ENCODE measurements at places on chromosomes 1 and 21.

- no peaks in the 10 kb centered on the region for H3K27me3 ChIP-seq
- no peak overlapping the region for H3K27ac ChIP-seq
- H3K4me3 ChIP-seq, result no peak overlapping the region
- H3K36me3 ChIP-seq, result no peaks in the 10 kb centered on the region
- peaks cover 26% of the 10 kb centered on the region for H3K4me1 ChIP-seq
Observed at GRCh38 chr1:185238447-185238846, 78.6 kb downstream of the IVNS1ABP start.

- no peak overlapping the region for H3K4me3 ChIP-seq
- H3K27me3 ChIP-seq, result no peaks in the 10 kb centered on the region
- no peak for DNase-seq
- peaks cover 18% of the 10 kb centered on the region for H3K4me1 ChIP-seq
- H3K27ac ChIP-seq, result peak overlapping the region; percentile 77
- peaks cover 5% of the 10 kb centered on the region for H3K36me3 ChIP-seq
Observed at GRCh38 chr1:86865973-86866637, 47.8 kb downstream of the SELENOF start.

GRCh38 chr1:12087797-12088314, 24.8 kb downstream of the TNFRSF8 start:
- DNase-seq, result peak; percentile 71
- peaks cover 29% of the 10 kb centered on the region for H3K36me3 ChIP-seq
- peak overlapping the region; percentile 95 for H3K27ac ChIP-seq
- no peaks in the 10 kb centered on the region for H3K27me3 ChIP-seq
- peaks cover 42% of the 10 kb centered on the region for H3K4me1 ChIP-seq
- H3K4me3 ChIP-seq, result peak overlapping the region; percentile 76

DNA sequence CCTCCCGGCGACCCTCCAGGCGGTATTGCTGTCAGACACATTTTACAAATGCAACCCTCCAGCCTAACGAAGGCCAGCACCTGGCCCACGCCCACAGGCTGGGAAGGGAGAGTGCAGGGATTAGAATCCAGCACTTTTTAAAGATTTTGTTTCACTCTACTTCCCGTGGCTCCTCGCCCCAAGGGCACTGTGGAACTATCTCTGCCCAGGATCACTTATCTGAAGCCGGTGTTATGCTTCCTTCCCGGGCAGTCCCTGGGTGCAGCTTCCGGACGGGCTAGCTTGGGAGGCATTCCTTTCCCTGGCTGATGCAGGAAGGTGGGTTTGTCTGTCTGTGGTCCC, 35.8 kb downstream of the CCN1 start:
- no peak overlapping the region for H3K27ac ChIP-seq
- DNase-seq, result no peak
- H3K27me3 ChIP-seq, result no peaks in the 10 kb centered on the region
- no peaks in the 10 kb centered on the region for H3K4me1 ChIP-seq
- peaks cover 12% of the 10 kb centered on the region for H3K36me3 ChIP-seq

DNA sequence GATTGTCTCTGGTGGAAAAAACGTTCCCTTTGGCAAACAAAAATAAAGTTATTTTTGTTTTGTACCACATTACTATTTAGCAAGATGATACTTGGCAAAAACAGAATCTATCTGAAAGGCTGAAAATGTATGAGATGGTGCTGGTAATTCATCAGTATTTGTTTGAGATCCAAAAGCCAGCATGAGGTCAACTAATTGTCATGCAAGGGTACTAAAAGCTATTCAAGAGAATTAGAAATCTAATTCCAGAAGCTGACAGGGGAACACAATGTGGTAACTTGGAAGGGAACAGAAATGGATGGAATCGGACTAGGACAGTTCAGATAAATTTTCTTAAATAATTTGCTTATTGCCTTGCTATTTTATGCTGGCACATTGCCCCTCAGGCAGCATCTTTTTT, 263.8 kb downstream of the KCNT2 start:
- H3K27ac ChIP-seq, result no peak overlapping the region
- no peaks in the 10 kb centered on the region for H3K36me3 ChIP-seq
- no peak overlapping the region for H3K4me3 ChIP-seq
- no peaks in the 10 kb centered on the region for H3K27me3 ChIP-seq

- peak; percentile 82 for DNase-seq
- no peak overlapping the region for H3K27ac ChIP-seq
- H3K36me3 ChIP-seq, result no peaks in the 10 kb centered on the region
- H3K27me3 ChIP-seq, result peaks cover 46% of the 10 kb centered on the region
Observed at GRCh38 chr1:9181176-9181906, 52.4 kb upstream of the GPR157 start.

DNA sequence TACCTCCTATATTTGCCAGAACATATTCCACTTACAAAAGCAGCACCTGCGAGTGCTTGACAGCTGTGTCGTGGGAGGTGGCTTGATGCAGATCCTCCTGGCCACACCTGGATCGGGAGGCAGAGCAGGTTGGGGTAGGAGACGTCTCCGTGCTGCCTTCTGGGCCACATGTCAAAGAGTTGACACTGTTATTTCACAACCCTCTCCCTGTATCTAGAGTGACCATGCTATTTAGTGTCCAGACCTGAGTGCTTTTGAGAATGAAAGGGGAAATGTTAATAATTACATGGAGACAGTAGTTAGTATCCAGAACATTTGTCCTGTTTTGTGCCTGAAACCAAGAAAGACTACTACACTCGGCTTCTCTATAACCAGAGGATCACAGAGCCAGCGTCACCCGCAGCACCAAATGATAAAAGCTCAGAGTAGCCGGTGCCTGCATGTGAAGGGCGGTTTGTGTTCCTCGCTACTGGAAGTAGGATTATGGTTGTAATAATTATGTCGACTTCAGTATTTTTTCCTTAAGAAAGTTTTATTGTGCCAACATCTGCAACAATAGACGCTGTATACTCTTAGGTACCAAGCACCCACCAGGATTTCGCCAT, 77.1 kb downstream of the GALNT2 start:
- H3K4me1 ChIP-seq, result peaks cover 72% of the 10 kb centered on the region
- no peak for DNase-seq

DNA sequence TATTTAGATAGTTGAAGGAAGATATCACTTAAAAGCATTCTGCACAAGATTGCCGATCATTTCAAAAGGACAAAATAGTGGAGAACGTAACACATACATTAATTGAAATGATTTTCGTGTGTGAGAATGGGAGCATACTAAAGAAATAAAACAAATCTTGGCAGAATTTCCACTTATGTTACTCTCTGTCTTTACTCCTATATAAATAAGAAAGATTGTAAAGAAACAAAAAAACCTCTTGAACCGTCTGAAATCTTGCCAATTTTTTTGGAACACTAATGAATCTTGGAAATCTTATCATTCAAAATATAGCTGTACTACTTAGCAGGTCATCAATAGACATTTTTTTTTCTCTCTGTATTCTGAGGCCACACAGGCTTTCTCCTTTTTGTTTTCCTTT, 528.8 kb upstream of the NCAM2 start:
- no peak overlapping the region for H3K4me3 ChIP-seq
- H3K36me3 ChIP-seq, result no peaks in the 10 kb centered on the region
- no peak for DNase-seq
- H3K27ac ChIP-seq, result no peak overlapping the region
- no peaks in the 10 kb centered on the region for H3K4me1 ChIP-seq
- no peaks in the 10 kb centered on the region for H3K27me3 ChIP-seq

GRCh38 chr1:47021070-47021469, 2.4 kb upstream of the CYP4X1 start:
- H3K27me3 ChIP-seq, result peaks cover 34% of the 10 kb centered on the region
- DNase-seq, result no peak
- H3K36me3 ChIP-seq, result no peaks in the 10 kb centered on the region
- H3K4me1 ChIP-seq, result no peaks in the 10 kb centered on the region
- no peak overlapping the region for H3K4me3 ChIP-seq

- DNase-seq, result no peak
- H3K4me1 ChIP-seq, result no peaks in the 10 kb centered on the region
- H3K4me3 ChIP-seq, result no peak overlapping the region
- H3K27me3 ChIP-seq, result no peaks in the 10 kb centered on the region
- no peak overlapping the region for H3K27ac ChIP-seq
- H3K36me3 ChIP-seq, result no peaks in the 10 kb centered on the region
Observed at GRCh38 chr1:23930270-23930669, 17.1 kb upstream of the CNR2 start.

GRCh38 chr1:32798679-32799416, 18.3 kb downstream of the YARS1 start:
- H3K4me3 ChIP-seq, result peak overlapping the region; percentile 75
- peak; percentile 46 for DNase-seq
- peaks cover 7% of the 10 kb centered on the region for H3K36me3 ChIP-seq
- H3K27me3 ChIP-seq, result no peaks in the 10 kb centered on the region

- H3K4me3 ChIP-seq, result peak overlapping the region; percentile 60
- no peaks in the 10 kb centered on the region for H3K4me1 ChIP-seq
- H3K36me3 ChIP-seq, result no peaks in the 10 kb centered on the region
- no peak overlapping the region for H3K27ac ChIP-seq
Observed at GRCh38 chr1:50332941-50333594, 90.2 kb downstream of the DMRTA2 start.

DNA sequence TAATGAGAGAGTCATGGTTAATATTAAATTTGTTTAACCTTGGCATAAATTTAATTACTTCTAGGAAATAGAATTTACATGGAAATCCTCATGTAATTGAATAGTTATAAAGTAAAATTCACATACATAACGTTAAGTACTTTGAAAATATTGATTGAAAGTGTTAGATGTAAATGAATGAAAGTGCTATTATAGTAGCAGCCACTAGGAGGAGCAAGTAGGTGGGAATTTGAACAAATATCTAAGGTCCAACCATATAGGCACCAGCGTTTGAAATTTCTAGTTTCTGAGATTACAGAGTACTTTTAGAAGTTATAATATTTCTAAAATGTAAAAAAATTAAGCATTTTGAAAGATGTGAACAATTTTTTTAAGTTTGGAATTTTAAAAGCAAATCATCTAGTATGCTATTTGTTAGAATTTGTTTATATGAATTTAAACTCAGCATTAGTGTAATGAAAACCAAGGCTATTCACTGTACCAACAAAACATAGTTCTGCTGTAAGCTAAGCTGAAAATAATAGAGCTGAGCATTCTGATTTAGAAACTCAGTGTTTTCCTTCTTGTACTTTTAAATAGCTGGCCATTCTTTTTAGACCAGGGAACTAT, 3.3 kb downstream of the B3GALT2 start:
- H3K4me1 ChIP-seq, result peaks cover 27% of the 10 kb centered on the region
- H3K4me3 ChIP-seq, result no peak overlapping the region
- no peak overlapping the region for H3K27ac ChIP-seq
- peak; percentile 19 for DNase-seq
- no peaks in the 10 kb centered on the region for H3K36me3 ChIP-seq
- no peaks in the 10 kb centered on the region for H3K27me3 ChIP-seq

- H3K27me3 ChIP-seq, result no peaks in the 10 kb centered on the region
- no peak overlapping the region for H3K27ac ChIP-seq
- peaks cover 20% of the 10 kb centered on the region for H3K36me3 ChIP-seq
- DNase-seq, result no peak
- no peaks in the 10 kb centered on the region for H3K4me1 ChIP-seq
- H3K4me3 ChIP-seq, result no peak overlapping the region
Observed at GRCh38 chr1:1528301-1529267, 11.8 kb downstream of the TMEM240 start.

GRCh38 chr21:27806281-27806680, 839.4 kb upstream of the ADAMTS5 start:
- H3K27ac ChIP-seq, result no peak overlapping the region
- H3K4me3 ChIP-seq, result no peak overlapping the region
- no peaks in the 10 kb centered on the region for H3K27me3 ChIP-seq
- H3K36me3 ChIP-seq, result no peaks in the 10 kb centered on the region
- no peak for DNase-seq

- DNase-seq, result no peak
- H3K27me3 ChIP-seq, result peaks cover 5% of the 10 kb centered on the region
- H3K36me3 ChIP-seq, result no peaks in the 10 kb centered on the region
- H3K4me3 ChIP-seq, result no peak overlapping the region
- H3K4me1 ChIP-seq, result no peaks in the 10 kb centered on the region
Observed at GRCh38 chr1:7519861-7520395, 251.2 kb upstream of the VAMP3 start.

DNA sequence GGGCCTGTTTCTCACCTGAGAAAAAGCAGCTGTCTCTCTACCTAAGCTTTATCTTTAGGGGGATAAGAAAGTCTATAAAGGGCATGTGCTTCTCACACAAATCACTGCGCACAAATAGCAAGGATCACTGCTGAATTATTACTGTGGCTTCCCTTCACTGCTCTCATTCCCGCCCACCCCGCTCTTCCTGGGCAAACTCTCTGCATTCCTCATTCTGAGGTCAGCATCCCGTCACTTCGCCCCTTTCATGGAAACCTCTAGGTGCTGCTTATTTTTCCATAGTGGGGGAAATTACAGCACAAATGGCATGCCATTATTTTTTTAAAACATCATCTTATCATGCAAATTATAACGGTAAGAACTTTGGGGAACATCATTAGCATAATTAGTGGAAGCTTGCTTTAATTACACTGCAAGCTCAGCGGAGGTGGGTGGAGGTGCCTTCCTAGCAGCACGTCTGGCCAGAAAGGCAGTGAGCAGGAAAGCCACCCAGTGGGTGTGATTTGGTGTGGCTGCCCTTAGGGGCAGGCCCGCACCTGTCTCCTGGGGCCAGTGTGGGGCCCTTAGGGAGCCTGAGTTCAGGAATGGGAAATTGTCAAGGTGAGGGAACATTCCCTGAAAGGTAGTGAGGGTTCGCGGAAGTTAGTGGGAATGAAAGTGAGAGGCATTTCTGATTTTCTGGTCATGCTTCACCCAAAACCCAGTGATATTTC, 105.9 kb downstream of the LAMC2 start:
- no peaks in the 10 kb centered on the region for H3K4me1 ChIP-seq
- H3K27me3 ChIP-seq, result no peaks in the 10 kb centered on the region
- no peak for DNase-seq
- no peaks in the 10 kb centered on the region for H3K36me3 ChIP-seq
- no peak overlapping the region for H3K4me3 ChIP-seq
- no peak overlapping the region for H3K27ac ChIP-seq

DNA sequence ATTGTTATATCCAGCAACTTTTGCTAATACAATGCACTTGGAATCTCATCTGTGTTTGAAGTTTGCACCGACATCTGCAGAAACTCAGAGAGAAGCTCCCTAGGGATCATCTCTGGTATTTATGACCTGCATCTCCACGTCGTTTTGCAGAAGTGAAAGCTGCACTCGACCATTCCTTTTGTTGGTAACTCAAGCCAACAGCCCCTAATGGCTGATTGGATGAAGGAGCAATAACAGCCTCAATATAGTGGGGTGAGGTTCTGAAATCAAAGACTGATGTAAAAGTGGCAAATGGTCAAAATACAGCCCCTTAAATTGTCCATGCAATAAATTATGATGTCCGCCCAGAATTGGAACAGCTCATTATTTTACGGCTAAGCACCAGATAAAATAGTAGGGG, 344.2 kb upstream of the KAZN start:
- H3K36me3 ChIP-seq, result no peaks in the 10 kb centered on the region
- no peak overlapping the region for H3K4me3 ChIP-seq
- H3K27ac ChIP-seq, result no peak overlapping the region
- DNase-seq, result no peak
- no peaks in the 10 kb centered on the region for H3K4me1 ChIP-seq

DNA sequence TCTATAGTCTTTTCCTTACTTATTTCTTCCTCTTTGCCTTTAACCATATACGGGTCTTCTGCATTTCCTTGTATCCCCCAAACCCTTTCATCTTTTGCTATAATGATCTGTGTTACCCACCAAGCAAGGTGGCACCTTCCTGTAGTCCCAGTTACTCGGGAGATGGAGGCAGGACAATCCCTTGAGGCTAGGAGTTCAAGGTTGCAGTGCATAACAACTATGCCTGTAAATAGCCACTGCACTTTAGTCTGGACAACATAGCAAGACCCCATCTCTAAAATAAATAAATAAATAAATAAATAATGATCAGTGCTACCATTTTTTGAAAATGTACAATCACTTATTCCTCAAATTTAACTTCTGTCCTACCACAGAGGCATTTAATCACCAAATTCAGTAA, 11.5 kb downstream of the DR1 start:
- H3K4me3 ChIP-seq, result no peak overlapping the region
- H3K27ac ChIP-seq, result no peak overlapping the region
- H3K27me3 ChIP-seq, result no peaks in the 10 kb centered on the region
